ENCODE measurements at places on chromosomes 2 and 18.

- no peak for DNase-seq
Measured at GRCh38 chr2:99971326-99971900, 171.0 kb downstream of the AFF3 start.

GRCh38 chr2:186691900-186692299 lies 2.0 kb upstream of the FAM171B start:
- no peak for DNase-seq

GRCh38 chr2:152627351-152627957 lies 89.8 kb downstream of the PRPF40A start:
- no peak for DNase-seq

- DNase-seq, result no peak
Measured at GRCh38 chr2:218371983-218372350, 10.1 kb upstream of the SLC11A1 start.
